ENCODE measurements at places on chromosomes 2 and 18.

DNA sequence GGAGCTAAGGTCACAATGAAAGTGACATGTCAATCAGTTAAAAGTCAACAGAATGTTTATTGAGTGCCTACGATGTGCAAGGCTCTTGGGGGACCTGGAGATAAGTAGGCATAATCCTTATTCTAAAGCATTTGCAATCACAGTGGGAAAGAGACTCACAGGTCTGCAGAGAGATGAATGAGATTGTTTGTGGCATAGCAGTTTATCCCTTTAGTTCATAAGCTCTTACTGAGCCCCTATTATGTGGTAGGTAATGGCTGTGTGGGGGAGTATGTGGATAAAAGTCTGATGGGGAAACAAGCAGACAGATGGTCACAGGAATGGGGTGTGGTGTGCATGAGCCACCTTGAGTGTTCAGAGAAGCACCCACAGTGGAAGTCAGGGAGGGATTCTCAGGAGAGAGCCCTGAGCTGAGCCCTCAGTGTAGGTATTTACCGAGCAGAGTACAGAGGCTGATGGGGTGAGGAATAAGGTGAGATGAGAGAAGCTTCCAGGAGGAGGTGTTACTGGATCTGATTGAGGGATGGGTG is 48.1 kb downstream of the EMILIN2 start:
- DNase-seq, result no peak

DNA sequence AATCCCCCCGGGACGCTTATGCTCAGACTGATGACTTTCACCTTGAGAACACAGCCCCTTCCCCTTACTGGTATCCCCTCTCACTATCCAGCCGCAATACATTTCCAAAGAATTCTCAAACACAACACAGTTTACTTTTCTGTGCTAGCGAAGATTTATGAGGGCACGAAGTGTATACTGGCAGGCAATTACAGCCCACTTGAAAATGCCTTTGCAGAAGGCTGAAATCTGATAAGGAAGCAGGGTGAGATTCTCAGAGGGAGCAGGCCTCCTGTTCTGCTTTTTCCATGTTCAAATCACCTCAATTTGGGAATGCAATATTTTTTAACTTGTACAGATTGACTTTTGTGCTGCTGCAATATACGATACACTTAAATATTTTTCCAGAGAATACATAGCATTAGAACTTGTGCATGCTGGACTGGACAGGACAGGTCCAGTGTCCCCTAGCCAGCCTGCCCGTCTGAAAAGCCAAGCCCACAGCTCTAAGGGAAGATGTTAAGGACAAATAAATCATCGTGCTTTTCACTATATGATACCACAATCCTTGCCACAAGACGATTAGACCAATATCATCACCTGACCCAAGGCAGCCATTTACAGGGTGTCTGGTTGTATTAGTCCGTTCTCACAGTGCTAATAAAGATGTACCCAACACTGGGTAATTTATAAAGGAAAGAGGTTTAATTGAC is 262.1 kb downstream of the EPHA4 start:
- no peak for DNase-seq

DNA sequence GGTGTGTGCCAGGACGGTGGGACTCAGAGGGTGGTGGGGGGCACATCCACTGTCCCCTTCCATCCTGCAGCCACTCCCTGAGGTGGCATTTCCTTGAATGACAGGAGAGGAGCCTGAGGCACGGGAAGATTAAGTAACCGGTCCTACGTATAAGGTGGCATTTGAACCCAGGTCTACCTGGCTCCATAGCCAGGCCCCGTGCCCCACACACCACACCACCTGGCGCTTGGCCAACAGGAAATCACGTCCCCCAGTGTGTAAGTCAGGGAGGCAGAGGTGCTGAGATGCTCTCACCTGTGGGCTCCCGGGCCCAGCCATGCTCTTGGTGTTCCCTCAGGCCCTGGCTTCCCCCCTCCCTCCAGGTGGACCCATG is 53.7 kb downstream of the HPCAL1 start:
- no peak for DNase-seq

GRCh38 chr2:107719836-107720235 is 106.9 kb upstream of the RGPD4 start:
- no peak for DNase-seq

DNA sequence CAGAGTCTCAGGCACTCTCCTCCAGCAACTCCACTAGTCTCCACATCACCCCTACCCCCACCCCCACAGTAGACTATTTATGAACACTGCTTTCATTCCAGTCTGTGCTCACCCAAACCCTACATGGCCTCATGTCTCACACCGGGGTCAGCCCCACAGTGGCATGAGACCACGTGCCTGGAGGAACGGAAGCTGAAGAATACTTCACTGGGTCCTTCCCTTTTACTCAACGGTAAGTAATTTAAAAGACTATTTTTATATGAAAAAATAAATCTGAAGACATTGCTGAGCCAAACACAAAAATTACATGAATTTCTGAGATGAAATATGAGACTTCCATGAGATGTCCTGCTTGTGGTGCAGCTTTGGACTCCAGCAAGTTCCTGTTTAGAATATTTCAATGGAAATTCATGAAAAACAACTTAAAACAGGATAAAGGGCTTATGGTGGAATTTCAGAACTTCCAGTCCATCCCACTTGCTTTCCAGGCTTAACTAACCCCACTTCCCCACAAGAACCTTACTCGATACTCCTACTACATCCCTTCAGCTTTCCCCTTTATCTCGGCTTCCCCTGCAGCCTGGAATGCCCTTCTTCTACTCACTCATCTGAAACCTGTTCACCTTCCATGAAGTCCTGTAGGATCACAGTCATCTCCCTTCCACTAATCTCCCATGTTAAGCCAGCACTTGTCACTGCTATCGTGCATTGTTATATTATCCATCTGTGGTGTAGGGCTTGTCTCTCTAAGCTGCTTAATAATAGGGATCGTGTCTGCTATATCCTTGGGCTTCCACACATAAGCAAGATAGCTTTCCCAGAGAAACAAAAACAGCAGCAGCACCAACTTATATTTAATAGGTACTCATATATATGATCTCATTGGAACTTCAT is 47.9 kb downstream of the SLC14A1 start:
- DNase-seq, result no peak

DNA sequence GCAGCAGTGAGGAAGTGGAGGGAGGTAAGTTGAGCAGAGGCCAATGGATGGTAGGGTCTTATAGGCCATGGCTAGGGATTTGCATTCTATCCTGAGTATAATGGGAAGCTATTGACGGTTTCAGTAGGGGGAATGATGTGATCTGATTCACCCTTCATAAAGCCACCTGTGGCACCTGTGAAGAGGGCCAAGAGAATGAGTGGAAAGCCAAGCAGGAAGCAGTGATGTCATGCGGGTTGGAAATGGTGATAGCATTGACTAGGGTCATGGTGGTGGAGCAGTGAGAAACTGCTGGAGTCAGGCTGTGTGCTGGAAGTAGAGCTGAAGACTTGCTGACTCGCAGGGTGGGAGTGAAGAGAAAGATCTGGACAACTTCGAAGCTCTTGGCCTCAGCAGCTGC is 111.7 kb downstream of the MARCHF4 start:
- DNase-seq, result no peak

- no peak for DNase-seq
Measured at GRCh38 chr2:54546518-54546917, 90.4 kb downstream of the SPTBN1 start.

DNA sequence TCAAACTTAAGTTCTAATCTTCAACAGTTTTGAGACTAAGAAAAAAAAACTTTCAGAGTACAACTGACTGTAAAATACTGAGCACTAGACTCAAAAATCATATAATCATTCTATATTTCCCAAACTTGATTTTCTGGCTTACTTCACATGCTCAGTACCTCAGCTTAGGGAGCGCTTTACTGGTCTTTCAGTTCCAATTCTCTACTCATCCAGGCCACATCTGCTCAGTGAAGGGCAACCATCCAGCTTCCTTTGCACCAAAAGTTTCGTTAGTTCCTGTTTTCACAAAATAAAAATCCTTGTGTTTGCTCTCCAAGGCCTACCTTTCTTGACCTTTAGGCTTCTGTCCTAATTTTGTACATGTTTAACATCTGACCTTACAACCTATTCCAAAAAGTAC is 287.6 kb upstream of the LRRTM1 start:
- DNase-seq, result no peak

GRCh38 chr18:70463085-70463484 is 174.2 kb downstream of the SOCS6 start:
- DNase-seq, result no peak

DNA sequence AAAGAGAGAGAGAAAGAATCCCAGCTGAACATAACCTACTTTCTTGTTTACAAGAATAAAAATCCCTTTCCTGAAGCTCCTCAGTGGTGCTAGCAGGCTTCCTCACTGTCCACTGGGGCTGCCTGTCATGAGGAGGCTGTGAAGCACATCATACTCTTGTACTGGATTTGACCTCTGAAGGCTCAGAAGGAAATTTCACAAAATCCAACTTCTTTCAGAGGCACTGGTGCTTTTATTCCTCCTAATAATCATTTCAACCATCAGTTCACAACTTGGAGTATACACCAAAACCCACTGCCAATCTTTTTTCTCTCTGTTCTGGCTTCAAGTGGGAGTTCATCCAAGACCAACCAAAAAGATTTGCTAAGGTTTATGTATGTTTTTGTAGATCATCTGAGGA is 48.5 kb downstream of the TMX3 start:
- no peak for DNase-seq

GRCh38 chr2:85179541-85179940 is 46.3 kb downstream of the TCF7L1 start:
- no peak for DNase-seq

- no peak for DNase-seq
Measured at GRCh38 chr2:165499131-165499530, 29.6 kb downstream of the CSRNP3 start.

GRCh38 chr18:25827961-25828561 is 262.4 kb downstream of the SS18 start:
- DNase-seq, result no peak

GRCh38 chr18:51433881-51434280 is 236.4 kb upstream of the MEX3C start:
- DNase-seq, result no peak

- DNase-seq, result no peak
Measured at GRCh38 chr2:38322224-38322914, 54.7 kb downstream of the ATL2 start.

DNA sequence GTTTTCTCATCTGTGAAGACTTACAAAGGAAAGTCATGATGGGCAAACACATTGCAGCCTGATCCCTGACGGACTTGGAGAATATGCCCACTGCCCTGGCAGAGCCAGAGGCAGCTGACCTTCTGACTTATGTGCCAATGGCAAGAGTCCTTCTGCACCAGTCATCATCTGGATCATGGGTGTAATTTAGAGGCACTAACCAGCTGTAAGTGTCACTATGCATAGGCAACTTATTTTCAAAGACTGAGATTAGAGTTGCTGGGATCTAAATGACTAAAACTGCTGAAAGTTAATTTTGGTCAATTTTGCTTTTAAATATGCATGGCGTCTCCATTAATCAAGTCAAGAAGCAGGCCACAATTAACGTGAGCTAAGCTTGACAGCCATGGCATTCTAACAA is 261.2 kb downstream of the BCL11A start:
- no peak for DNase-seq

DNA sequence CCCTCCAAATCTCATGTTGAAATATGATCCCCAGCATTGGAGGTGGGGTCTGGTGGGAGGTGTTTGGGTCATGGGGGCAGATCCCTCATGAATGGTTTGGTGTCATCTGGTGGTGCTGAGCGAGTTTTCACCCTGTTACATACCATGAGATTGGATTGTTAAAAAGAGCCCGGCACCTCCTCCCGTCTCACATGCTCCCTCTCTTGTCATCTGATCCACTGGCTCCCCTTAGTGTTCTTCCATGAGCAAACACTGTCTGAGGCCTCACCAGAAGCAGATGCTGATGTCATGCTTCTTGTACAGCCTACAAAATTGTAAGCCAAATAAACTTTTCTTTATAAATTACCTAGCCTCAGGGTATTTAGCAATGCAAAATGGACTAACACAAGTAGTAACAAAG is 405.0 kb upstream of the SLC39A10 start:
- no peak for DNase-seq

DNA sequence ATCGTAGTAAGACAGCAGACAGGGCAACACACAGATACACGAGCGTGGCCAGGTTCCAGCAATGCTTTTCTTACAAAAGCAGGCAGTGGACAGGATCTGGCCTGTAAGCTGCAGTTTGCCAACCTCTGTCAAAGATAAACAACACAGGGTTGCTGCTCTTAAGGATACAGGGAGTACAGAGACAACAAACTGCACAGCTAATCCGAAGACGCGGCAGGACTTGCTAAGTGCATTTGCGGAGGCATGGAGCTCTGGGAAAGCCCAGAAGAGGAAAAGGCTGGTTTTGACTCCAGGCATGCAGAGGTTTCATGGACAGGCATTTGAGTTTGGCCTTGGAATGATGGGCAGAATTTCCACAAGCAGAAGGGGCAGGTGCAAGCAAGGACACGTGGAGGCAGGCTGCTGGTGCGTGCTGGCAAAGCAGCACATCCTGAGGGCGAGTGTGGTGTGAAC is 24.4 kb downstream of the SERTAD2 start:
- DNase-seq, result no peak

DNA sequence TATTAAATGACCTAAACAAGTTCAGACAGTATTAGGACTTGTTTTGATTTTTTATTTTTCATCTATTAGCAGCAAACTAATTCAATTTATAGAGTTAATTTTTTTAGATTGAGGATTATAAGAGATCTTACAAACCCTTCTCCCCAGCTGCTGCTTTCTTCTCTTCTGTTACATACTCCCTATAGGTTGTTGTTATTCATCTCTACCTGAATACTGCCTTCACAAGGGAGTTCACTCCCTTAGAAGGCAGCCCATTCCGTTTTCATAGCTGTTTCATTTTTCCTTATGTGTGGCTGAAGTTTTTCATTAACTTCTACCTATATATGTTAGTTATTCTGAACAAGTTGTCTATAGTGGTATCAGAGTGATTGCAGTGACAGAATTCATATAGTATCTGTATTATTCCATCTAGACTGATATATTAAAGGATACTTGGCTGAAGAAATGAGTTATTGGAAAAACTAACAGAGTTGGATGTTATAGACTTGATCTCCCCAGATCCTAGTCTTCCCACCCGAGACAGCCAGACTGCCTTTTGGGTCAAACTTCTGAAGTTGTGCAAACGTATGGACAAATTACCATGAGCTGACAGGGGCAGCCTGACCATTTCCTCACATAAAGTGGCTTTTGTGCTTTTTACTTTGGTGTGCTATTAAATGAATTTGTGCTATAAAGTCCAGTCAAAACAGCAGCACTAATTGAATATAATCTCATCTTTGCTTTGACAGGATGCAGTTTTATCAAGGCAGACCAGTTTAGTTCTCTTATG is 8.7 kb downstream of the GLS start:
- no peak for DNase-seq

- peak; percentile 42 for DNase-seq
Measured at GRCh38 chr2:37585982-37586621, 85.3 kb downstream of the CDC42EP3 start.
